Activated CD4-positive, alpha-beta memory T cell treated with anti-CD3 and anti-CD28 coated beads for 36 hours (primary cell): ENCODE measurements at places on chromosomes 11 and 22.

DNA sequence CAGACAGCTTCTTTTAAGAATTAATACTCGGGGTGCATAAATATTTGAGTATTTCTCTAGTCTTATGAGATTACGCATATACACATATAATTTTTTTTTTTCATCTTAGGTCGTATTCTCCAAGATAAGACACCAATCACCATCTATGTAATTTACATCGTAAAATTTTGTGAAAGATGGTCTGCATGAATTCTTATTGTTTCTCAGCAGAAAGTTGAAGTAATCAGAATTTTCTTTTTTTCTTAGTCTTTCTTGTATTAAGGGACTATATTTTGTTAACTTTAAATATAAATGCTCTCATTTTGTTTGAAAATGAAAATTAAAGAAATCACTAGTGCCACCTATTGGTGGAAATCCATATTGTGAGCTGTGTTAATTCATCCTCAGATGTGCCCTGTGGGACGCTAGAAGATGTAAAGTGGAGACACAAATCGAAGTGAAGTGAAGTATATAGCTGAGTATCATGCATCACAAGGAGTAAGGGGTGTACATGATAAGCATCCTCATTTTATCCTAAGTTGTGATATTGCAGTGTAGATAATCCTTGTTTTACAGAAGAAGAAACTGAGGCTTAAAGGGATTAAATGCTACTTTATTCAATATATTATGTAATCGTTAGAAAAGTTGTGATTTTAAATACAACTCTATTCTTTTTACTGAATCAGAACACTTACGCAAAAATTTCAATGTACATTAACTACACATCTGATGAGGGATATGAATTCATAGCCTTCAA lies 2084.3 kb downstream of the LRRC4C start:
- DNase-seq, result no peak

DNA sequence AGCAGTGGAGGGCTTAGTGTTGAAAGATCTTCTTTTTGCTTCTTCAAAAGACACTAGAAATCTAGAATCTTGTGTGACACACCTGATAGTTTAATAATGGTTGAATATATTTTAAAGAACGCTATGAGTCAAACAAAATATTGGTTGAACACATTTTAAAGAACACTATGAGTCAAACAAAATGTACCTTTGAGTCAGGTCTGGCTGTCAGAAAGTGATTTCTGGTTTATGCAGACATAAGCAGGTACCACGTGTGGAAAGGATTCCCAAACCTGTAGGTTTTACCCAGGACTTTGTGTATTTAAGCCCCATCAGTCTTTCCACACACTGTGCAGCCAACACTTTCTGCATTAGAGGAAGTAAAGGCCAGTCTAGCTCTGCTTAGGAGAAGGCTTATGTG lies 366.7 kb upstream of the TENM4 start:
- no peak for DNase-seq

DNA sequence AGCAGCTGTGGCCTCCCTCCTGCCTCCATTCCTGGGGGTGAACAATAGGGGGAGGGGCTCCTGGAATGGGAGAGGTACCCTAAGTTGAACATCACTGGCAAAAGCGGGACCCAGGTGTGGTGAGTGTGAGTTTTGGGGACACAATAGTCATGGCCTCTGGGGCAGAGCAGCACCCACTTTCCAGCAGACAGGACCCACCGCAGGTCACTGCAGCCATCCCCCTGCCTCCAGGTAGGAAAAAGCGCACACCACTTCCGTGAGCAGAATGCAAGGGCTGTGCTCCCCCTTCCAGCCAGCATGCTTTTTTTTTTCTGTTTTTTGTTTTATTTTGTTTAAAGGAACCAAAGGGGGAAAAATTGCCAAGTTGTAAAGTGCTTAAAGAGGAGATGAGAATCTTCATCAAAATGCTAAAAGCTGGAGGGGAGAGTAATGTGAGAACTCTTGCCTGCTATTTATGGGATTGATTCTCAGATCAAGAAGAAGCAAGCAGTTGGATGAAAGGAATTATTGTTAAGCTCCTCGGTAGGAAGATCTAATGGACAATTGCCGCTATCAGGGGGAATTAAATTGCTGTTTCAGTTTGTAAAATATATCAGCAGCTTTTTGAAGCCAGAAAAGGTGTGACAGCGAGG lies 152.9 kb downstream of the FEZ1 start:
- DNase-seq, result no peak

- no peak for DNase-seq
These were observed 114.0 kb downstream of the SIK3 start for GRCh38 chr11:116984186-116984585.

GRCh38 chr22:37287550-37287951 lies 5.2 kb downstream of the CYTH4 start:
- peak; percentile 52 for DNase-seq

DNA sequence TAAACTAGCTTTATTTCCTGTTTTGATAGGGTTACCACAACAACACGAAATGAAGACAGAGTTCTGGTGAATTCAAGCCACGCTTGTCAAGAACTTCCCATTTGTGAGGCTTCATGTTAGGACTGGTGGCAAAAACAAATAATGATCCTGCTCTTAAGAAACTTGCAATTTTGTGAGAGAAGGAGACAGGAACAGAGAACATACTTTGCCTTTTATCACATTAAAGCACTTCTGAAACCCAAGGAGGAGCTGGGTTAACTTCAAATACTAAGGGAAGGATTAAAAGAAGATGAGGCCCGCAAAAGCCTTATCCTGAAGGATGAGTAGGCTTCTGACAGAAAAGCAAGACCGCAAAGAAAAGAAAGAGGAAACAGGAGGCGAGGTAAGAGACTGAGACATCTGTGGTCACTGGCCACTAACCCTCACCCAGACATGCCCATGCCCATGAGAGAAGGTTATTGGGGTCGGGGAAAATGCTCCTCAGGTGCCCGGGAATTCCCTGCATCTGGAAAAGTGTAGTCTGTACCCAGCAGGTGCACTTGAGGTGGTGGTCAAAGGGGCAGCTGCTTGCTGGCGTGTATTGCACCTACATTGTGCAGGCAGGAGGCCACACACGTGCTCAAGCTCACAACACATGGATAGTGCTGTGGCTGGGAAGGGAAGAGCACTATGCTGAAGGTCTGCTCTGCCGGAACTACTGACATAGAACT lies 50.5 kb downstream of the MAPK1 start:
- DNase-seq, result peak; percentile 35

- DNase-seq, result no peak
These were observed 49.3 kb downstream of the TIMP3 start for GRCh38 chr22:32850591-32851517.

GRCh38 chr11:18804199-18804999 lies 12.8 kb upstream of the PTPN5 start:
- no peak for DNase-seq

- DNase-seq, result peak; percentile 3
These were observed 43.6 kb downstream of the TSPAN18 start for GRCh38 chr11:44770401-44770800.

- DNase-seq, result no peak
These were observed 45.4 kb downstream of the RRP8 start for GRCh38 chr11:6557761-6558674.

- no peak for DNase-seq
These were observed 10.8 kb downstream of the PMM1 start for GRCh38 chr22:41578818-41579217.

DNA sequence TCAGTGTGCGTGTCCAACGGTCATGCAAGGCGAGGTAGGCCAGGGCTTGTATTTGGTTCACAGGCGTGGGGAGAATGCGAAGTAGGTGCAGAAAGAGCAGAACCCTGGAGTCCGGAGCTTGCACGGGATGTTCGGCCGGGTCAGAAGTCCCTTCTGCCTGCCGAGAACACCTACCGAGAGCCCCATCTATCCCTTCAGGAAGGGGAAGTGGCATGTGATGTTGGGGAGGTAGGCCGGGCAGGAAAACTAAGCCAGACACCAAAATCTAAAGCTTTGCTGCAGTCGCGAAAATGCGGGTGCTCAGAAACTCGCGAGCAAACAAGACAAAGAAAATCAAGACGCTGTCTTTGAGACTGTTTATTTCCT lies 435 bp upstream of the TAF6L start:
- DNase-seq, result peak; percentile 34

GRCh38 chr22:46968848-46969247 lies 206.4 kb downstream of the TBC1D22A start:
- DNase-seq, result no peak

DNA sequence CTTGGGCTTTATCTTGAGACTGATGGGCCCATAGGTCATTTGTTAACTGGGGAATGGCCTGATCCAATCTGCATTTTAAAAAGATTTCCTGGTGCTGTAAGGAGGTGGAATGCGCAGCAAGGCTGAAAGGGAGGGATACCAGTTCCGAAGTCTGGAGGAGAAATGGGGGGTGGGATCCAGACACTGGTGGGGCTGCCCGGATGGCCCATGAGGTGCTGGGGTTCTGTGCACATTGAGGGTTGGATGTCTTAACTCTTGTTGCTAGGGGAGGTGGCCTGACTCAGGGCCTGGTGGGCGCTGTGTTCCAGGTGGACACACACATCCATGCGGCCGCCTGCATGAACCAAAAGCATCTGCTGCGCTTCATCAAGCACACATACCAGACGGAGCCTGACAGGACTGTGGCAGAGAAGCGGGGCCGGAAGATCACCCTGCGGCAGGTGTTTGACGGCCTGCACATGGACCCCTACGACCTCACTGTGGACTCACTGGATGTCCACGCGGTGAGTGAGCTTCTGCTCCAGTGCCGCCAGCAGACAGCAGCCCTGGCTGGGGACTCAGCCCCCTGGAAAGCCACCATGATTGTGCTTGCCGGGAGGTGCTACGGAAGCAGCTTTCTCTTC lies 38.1 kb downstream of the AMPD3 start:
- no peak for DNase-seq

GRCh38 chr11:111454561-111455192 lies 57.5 kb downstream of the BTG4 start:
- peak; percentile 78 for DNase-seq

DNA sequence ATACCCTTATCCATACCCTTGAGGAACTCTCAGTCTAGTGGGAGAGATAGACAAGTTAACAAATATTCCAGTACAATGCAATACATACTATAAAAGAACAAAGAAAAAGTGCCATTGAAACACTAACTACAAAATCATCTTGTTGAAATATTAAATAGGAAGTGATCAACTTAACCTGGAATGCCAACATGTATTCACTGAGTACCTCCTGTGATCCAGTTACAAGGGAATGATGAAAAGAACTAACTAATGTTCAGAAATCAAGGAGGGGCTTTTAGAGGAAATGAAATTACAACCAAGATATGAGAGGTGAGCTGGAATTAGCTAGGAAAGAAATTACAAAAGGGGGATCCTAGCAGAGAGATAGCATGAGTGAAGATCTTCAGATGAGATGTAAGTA lies 6.2 kb upstream of the FIBIN start:
- DNase-seq, result no peak

DNA sequence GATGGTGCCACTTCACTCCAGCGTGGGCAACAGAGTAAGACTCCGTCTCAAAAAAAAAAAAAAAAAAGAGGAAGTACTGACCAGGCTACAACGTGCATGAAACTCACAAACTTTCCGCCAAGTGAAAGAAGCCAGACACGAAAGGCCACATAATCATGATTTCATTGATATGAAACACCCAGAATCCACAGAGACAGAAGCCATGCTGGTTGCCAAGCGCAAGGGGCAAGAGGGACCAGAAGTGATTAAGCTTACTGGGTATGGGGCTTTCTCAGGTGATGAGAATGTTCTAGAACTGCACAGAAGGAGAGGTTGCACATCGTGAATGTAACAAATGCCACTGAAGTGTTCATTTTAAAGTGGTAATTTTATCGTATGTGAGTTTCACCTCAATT lies 60.9 kb downstream of the CELSR1 start:
- DNase-seq, result peak; percentile 14

DNA sequence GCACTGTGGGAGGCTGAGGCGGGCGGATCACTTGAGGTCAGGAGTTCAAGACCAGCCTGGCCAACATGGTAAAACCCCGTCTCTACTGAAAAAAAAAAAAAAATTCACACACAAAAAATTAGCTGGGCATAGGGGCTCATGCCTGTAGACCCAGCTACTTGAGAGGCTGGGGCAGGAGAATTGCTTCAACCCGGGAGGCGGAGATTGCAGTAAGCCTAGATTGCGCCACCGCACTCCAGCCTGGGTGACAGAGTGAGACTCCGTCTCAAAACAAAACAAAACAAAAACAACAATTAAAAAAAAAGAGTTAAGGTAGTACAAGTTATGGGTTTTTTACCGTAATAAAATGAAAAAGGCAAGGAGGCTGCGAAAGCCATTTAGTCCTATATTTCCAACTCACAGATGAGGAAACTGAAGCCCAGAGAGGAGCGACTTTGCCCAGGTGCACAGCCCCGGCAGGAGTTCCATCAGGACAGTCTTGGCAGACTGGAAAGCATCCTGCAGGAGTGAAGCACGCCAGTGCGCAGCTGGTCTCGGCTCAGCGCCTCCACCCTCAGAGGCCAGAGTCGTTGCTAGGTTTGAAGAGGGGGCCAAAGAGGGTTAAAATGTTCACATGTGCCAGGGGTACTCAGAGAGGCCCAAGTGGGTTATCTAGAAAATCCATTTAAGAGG lies 3.8 kb upstream of the FADS3 start:
- DNase-seq, result no peak

GRCh38 chr11:21909145-21909544 lies 283.7 kb upstream of the ANO5 start:
- DNase-seq, result no peak

GRCh38 chr22:29587938-29588699 lies 7.2 kb upstream of the NIPSNAP1 start:
- no peak for DNase-seq

DNA sequence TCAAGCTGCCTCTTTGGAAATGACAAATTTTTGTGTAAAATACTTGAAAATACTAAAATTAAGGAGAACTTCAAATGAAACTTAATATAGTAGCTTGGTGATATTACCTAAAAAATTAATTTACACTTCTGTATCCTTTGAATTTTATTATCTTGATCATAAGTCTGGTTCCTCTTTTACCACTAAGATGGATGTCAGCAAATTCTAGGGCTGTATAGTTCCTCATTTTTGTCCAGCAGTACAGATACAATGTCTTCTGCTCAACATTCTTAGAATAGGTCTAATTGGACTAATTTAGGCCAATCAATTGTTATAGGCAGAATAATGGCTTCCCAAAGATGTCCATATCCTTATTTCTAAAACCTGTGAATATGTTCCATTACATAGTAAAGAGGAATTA lies 1298.0 kb upstream of the RAG2 start:
- DNase-seq, result no peak

GRCh38 chr11:118476676-118477075 lies 40.4 kb downstream of the KMT2A start:
- DNase-seq, result no peak

DNA sequence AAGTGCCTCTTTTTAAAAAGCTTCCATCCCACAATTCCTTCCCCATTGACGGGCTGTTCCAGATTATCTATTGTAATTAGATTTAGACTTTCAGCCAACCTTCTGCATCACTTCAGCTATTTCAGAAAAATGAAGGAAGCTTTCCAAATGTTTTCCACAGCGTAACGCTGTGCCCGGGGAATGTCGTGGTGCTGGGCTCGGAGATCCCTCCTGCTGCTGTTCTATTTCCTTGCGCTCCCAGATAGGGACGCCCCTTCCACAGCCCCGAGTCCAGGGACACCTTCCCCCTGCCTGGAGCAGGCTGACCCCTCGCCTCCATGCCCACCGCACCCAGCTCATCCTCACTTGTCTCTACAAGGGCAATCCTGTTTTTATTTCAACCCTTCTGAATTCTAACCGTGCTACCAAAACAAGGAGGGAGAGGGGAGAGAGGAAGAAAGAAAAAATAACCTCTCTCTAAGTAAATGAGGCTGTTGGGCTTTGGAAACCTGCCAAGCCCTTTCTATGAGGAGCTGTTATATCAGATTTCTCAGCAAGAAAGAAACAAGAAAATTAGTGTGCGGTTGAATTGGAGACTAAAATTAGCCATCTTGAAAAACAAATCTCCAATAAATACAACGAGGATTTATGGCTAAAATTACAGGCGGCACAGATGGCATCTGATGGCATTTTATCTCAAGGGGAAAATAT lies 366.9 kb downstream of the BRD1 start:
- no peak for DNase-seq
